DMS53 (cell line): ENCODE measurements at places on chromosomes 4 and X.

- DNase-seq, result no peak
These were observed 671.4 kb downstream of the ZNF674 start for GRCh38 chrX:45873781-45874180.

GRCh38 chrX:139890991-139891700, 41.7 kb downstream of the ATP11C start:
- DNase-seq, result peak; percentile 17

DNA sequence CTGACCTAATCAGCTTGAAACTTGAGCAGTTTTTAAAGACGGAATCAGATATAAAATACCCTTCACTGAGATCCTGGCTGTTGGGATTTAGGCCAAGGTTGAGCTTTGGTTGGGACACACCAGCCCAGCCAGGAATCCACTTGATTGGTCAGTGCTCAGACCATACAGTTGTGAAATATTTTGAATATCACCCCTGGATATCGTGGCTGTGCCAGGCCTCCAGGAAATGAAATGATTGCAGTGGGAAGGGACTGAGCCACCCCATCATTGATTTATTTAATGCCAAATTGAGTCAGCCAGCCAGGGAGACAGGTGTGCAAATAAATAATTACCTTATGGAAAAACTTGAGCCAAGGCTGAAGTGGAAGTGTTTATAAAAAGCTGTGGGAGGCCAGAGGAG, 128.4 kb upstream of the SCML1 start:
- peak; percentile 63 for DNase-seq

- DNase-seq, result no peak
These were observed 56.0 kb downstream of the ELOVL6 start for GRCh38 chr4:110142461-110142860.

- no peak for DNase-seq
These were observed 177.8 kb upstream of the IGFBP7 start for GRCh38 chr4:57287687-57288604.

- DNase-seq, result peak; percentile 70
These were observed 7.9 kb upstream of the SLC25A43 start for GRCh38 chrX:119391279-119391678.

DNA sequence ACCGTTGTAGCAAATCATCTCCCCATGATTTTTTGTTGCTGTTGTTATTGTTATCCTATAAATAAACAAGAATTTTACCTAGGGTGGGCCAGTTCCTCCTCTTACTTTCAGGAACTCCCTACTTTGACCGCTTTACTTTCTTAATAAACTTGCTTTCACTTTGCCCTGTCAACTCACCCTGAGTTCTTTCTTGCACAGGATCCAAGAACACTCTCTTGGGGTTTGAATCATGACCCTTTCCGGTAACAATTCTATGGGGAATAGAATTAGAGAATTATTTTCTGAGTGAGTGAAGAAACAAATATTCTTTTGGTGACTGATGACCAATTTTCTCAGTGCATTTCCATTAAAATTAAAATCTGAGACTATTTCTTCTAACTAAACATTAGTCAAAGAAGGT, 584.0 kb upstream of the TENM3 start:
- DNase-seq, result no peak

GRCh38 chrX:2708592-2709188, 17.6 kb downstream of the CD99 start:
- DNase-seq, result no peak

DNA sequence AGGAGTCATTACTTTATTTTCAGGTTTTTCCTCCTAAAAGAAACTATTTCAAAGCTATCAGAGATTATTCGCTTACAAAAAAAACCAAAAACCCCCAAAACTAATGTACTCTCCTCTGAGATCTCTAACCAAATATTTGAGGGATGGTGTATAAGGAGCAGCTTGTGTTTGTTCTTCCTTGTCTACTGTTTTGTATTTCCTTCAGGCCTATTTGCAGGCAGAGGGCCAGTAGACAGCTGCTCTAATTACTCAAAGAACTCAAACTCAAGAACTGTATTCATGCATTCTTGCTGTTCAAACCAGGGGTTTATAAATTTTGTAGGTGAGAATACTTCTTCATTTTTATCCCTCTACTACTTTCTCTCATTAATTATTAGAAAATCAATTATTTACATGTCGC, 51.3 kb downstream of the SH3RF1 start:
- DNase-seq, result peak; percentile 3

DNA sequence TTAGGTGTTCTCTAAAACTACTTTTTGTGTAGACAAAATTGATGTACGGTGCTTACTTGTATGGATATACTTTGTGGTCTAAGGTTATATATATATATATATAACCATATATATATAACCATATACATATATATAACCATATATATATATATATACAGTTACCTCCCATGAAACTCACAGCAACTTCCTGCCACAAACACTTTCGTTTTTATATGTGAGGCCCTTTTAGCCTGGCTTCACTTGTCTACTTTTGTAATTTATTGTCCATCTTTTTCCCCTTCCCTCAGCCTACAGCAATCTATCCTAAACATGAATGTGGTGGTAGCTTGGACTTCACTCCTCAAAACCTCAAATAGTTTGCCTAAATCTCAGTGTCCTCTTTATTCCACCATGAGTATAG, 72.8 kb upstream of the NPFFR2 start:
- no peak for DNase-seq

GRCh38 chr4:4847011-4847410, 12.5 kb upstream of the MSX1 start:
- no peak for DNase-seq

DNA sequence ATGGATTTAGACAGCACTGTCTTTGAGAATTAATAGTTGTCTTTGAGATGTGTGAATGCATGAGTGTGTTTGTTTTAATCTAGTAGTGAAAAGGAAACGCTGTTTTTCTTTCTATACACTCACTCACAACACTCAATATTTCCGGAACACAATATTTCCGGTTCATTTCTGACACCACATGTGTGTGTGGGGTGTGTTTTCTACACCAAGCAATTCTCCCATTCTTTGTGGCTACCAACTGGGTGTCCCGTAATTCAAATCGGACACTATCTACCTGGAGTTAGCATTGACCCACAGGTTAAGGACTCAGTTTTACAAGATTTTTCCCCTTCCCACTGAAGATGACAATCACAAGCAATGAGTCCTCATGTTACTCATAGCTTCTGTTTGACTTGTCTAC, 113.9 kb downstream of the SNCA start:
- no peak for DNase-seq

- DNase-seq, result peak; percentile 85
These were observed 534.7 kb downstream of the KCNIP4 start for GRCh38 chr4:21413807-21414370.

GRCh38 chr4:79294064-79294463, 31.8 kb downstream of the NAA11 start:
- peak; percentile 7 for DNase-seq

DNA sequence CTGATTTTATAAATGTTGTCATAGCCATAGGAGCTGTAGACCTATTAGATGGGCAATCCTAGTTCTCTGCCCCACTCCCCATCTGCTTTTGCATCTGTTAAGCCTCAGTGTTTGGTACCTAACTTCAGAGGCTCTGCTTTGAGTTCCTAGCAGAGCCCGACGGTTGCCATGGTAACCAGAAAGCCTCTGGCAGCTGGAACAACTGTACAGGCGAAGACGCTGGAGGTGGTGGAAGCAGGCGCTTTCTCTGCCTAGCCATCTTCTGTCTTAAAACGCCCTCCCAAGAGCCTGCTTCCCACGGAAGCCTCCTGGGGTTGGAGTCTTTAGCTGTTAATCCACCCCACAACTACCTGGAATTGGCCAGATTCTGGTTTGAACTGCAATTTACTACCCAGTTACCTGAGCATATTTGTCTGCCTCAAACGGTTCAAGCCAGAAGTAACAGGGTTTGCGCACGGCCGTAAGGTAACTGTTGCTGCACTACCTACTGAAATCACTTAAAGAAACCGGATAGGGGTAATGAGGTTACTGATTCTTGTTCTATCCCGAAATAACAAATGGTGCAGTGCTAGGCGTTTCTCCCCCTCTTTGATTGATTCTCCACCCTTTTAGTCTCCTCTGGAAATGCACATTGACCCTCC, 1.0 kb upstream of the GABRG1 start:
- peak; percentile 93 for DNase-seq

GRCh38 chr4:1400831-1401408, 5.3 kb downstream of the NKX1-1 start:
- no peak for DNase-seq

DNA sequence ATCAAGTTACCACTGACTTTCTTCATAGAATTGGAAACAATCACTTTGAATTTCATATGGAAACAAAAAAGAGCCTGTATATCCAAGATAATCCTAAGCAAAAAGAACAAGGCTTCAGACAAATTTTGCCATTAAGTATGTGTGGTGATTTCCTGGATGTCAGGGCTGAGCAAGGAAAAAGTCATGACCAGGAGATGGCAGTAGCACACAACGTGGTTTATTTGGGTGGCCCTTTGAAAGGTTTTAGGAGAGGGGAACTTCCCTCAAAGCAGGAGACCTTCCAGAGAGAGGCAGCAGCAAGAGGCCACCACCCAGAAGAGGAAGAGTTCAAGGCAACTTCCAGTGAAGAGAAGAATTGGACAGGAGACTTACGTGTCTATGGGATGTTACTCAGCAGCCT, 18.1 kb upstream of the ZXDB start:
- DNase-seq, result peak; percentile 44

- DNase-seq, result peak; percentile 40
These were observed 748 bp downstream of the CFP start for GRCh38 chrX:47628982-47629381.

DNA sequence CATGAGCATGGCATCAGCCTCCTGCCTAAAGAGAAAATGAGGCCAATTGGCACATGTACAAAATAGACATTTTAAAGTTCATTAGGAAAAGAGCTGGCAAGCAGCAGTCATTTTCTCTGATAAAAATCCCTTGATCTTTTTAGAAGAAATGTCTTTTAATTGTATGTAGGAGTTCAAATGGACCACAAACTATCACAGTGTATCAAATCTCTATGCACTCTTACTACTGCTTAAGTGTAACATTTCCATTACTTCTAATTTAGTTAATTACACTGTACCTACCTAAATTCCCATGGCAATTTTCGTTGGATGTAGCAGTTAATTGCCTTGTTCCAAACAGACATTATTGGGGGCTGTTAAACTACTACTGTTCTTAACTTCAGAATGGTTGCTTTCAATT, 233.7 kb upstream of the TECRL start:
- DNase-seq, result no peak

DNA sequence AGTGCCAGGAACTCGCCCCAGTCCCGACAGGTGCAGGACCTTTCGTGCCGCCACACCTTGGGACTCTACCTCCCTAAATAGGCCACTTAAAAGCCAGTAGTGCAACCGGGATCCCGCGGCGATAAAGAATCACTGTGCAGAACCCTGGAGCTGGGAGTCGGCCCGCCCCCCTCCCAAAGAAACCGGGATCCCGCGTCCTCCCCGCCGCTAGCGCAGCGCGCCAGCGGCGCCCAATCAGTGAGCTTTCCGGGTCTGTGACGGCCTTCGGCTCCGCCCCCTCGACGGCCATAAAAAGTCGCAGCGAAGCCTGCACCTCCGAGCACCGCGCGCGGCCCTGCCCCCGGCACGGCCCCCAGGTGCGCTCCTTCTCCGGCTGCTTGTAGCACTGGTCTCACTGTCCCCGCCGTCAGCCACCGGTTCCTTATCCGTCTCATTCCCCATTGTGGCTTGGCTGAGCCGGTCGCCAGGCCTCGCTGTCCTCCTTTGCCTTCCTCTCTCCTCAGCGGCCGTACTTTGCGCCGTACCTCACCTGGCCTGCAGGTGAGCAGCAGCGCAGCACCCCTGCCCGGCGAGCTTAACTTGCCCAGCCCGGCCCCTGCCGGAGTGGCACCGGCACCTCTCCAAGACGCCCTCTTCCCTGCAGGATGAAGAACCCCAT, at the start of gene LRAT:
TSS of gene LRAT (plus strand) at position 318 of the 658 bp plus-strand sequence. CDS start at position 645, 327 bp downstream.
- DNase-seq, result peak; percentile 92

DNA sequence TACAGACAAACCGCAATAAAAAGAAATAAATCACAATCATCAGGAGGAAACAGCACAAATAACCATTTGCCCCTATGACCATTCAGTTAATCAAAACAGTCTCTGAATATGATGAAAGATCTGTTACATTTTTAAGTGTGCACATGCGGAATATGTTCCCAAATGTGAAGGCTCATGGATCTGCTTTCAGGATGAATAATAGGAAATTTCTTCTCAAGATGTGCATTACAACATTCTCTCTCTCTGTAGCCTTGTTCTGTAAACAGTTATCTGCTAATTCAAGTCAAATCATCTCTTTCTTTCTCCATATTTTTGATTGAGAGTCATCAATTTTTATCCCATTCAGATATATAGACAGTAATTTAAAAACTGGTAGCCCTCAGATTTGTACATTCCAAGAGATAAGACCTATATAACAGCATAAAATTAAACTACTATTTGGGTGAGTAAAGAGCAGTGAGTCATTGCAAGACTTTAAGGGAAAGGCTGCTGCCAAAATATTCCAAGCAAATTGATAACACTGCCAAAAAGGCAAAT, 433.9 kb upstream of the ATOH1 start:
- DNase-seq, result no peak

DNA sequence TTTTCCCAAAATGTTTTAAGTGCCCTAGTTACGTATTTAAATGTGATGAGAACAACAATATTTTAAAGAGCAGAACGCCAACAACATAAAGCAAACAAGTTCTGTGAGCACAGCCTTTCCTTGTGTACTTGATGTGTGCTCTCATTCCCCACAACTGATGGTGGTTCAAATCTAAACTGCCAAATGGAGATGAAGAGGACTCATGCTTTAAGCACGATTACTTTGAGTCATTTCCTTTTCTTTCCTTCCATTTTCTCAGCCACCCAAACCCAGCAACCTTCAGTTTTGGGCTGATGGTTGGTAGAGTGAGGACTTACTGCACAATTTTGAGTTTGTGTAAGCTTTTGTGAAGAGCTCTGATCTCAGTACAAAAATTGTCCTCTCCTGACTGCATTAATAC, 1.7 kb downstream of the NSD2 start:
- peak; percentile 48 for DNase-seq

DNA sequence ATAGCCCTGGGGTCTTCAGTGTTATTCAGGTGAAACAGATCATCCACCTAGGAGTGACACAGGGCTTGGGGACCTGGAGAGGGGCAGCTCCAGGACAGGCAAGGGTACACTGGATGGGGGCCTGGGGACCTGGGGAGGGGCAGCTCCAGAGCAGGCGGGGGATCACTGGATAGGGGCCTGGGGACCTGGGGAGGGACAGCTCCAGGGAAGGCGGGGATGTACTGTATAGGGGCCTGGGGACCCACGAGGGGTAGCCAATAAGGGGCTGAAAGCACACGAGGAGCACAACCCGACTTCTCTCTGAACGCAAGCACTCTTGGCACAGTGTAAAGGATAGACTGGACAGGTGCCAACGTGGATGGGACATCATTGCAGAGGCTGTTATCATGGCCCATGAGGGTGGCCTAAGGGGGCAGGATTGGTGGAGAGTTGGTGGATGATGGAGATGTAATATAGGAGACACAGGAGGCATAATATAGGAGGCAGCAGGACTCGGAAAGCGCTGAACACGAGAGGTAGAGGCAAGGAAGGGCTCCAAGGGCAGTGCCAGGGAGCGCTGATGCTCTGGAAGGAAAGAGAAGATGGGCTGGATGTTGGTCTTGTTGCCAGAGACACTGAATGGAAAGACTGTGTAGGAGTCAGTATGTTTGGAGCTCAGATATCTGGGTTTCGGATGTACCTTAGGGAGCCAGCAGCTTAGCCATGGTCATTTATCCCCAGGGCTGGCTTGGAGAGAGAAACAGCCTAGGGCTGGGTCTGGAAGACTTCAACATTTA, 37.9 kb upstream of the FGFBP2 start:
- DNase-seq, result peak; percentile 14

- DNase-seq, result no peak
These were observed 273.9 kb downstream of the ARAP2 start for GRCh38 chr4:35970366-35970960.
